Caco-2 (cell line): ENCODE measurements at places on chromosomes 2 and 18.

DNA sequence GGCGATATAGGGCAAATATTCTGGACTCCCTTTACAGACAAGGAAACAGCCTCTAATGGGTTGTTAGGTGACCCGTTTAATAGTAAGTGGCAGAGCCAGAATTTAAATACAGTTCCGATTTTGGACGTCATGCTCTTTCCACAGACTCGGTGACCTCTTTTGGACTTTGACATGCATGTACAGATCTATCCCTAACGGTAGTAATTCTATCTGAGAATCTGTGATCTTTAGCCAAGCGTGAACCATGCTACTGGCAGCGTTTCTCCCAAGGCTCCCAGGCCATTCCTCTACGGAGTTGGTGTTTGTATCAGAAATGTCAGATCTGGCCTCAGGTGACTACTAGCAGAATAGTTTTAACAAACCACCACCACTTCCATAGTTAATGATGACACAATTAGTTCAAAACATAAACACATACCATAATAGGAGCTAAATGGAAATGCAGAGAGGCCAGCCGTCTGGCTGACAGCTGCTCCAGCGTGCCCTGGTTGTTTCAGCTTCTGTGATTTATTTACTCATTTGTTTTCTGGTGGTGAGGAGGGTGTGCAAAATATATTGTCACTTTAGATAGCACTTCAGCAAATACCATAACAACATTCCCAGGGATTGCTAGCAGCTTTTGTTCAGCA lies 304.6 kb upstream of the LYPD1 start:
- no peaks in the 10 kb centered on the region for H3K4me1 ChIP-seq
- H3K27me3 ChIP-seq: no peaks in the 10 kb centered on the region
- DNase-seq: no peak
- H3K36me3 ChIP-seq: no peaks in the 10 kb centered on the region
- no peak overlapping the region for H3K27ac ChIP-seq

- H3K4me1 ChIP-seq: no peaks in the 10 kb centered on the region
- no peak overlapping the region for H3K27ac ChIP-seq
- no peaks in the 10 kb centered on the region for H3K27me3 ChIP-seq
- no peaks in the 10 kb centered on the region for H3K36me3 ChIP-seq
- no peak overlapping the region for H3K4me3 ChIP-seq
Measured at GRCh38 chr2:44686561-44686960, 254.9 kb upstream of the SIX3 start.

DNA sequence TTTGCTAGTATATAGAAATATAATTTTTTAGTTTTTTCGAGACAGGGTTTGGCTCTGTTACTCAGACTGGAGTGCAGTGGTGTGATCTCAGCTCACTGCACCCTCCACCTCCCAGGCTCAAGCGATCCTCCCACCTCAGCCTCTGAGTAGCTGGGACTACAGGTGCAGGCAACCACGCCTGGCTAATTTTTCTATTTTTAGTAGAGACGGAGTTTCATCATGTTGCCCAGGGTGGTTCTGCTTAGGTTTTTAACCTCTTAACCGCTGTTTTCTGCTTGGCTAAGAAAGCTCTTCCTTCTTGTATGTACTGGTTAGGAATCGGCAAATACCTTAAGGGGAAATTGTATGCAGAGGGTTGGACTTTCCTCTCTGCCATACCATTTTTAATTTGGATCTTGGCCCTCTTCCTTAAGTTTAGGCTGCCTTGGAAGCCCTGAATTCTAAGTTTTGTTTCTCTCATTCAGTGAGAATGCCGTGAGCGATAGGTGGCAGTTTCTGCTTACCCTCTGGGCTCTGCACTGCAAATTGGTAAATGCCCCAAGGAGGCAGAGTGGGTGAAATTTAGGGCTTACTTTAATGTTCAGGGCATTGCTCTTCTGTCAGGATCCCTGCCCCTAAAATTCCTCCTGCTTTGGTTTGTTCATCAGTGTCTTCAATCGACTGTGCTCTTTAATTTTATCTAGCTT lies 32.3 kb downstream of the EML6 start:
- H3K36me3 ChIP-seq: no peaks in the 10 kb centered on the region; the same call in 1 of the 2 replicates
- no peaks in the 10 kb centered on the region for H3K27me3 ChIP-seq

DNA sequence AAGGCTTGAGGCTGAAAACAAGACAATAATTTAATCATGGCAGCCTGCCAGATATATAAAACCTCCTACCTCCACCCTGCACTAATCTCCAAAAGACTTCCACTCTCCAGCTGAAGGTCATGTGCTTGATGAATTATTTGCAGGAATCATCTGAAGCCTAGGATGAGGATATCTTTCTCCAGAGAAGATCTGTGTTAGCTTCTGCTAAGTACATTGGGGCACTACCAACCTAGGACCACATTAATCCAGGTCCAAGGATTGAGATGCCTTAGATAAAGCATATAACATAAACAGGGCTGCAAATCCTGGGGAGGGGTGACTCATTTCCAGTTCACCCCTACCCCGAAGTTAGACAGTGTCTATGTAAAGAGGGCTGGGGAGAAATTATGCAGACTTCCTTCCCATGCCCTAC lies 80.5 kb upstream of the FRZB start:
- H3K4me1 ChIP-seq: no peaks in the 10 kb centered on the region
- no peak for DNase-seq
- no peaks in the 10 kb centered on the region for H3K27me3 ChIP-seq
- H3K36me3 ChIP-seq: no peaks in the 10 kb centered on the region; the same call in 1 of the 2 replicates
- no peak overlapping the region for H3K27ac ChIP-seq

- H3K27ac ChIP-seq: no peak overlapping the region
- H3K4me1 ChIP-seq: no peaks in the 10 kb centered on the region
- no peaks in the 10 kb centered on the region for H3K27me3 ChIP-seq
- no peak for DNase-seq
- H3K36me3 ChIP-seq: no peaks in the 10 kb centered on the region
- no peak overlapping the region for H3K4me3 ChIP-seq
Measured at GRCh38 chr2:152446213-152446612, 111.2 kb downstream of the FMNL2 start.

- H3K4me3 ChIP-seq: no peak overlapping the region
- H3K27me3 ChIP-seq: no peaks in the 10 kb centered on the region
- no peak overlapping the region for H3K27ac ChIP-seq
- H3K36me3 ChIP-seq: no peaks in the 10 kb centered on the region
- DNase-seq: no peak
Measured at GRCh38 chr2:221096706-221097567, 475.2 kb downstream of the EPHA4 start.

GRCh38 chr2:72579591-72580180 lies 246.1 kb downstream of the EXOC6B start:
- no peaks in the 10 kb centered on the region for H3K27me3 ChIP-seq
- peaks cover 15% of the 10 kb centered on the region for H3K4me1 ChIP-seq
- no peaks in the 10 kb centered on the region for H3K36me3 ChIP-seq
- DNase-seq: peak; percentile 22
- no peak overlapping the region for H3K27ac ChIP-seq
- H3K4me3 ChIP-seq: no peak overlapping the region

GRCh38 chr2:96867756-96868554 lies 1.9 kb downstream of the SEMA4C start:
- peak overlapping the region; percentile 75 for H3K27ac ChIP-seq
- DNase-seq: no peak
- H3K4me3 ChIP-seq: peak overlapping the region; percentile 95
- H3K27me3 ChIP-seq: no peaks in the 10 kb centered on the region
- H3K4me1 ChIP-seq: peaks cover 11% of the 10 kb centered on the region
- peaks cover 7% of the 10 kb centered on the region for H3K36me3 ChIP-seq

- H3K4me1 ChIP-seq: no peaks in the 10 kb centered on the region
- H3K4me3 ChIP-seq: no peak overlapping the region
- no peaks in the 10 kb centered on the region for H3K36me3 ChIP-seq
- H3K27me3 ChIP-seq: no peaks in the 10 kb centered on the region
- H3K27ac ChIP-seq: no peak overlapping the region
Measured at GRCh38 chr2:46818141-46818621, 97.4 kb downstream of the MCFD2 start.

- no peaks in the 10 kb centered on the region for H3K4me1 ChIP-seq
- no peak overlapping the region for H3K27ac ChIP-seq
- no peaks in the 10 kb centered on the region for H3K36me3 ChIP-seq
- H3K27me3 ChIP-seq: no peaks in the 10 kb centered on the region
- H3K4me3 ChIP-seq: no peak overlapping the region
Measured at GRCh38 chr2:202066875-202067274, 6.2 kb upstream of the KIAA2012 start.

DNA sequence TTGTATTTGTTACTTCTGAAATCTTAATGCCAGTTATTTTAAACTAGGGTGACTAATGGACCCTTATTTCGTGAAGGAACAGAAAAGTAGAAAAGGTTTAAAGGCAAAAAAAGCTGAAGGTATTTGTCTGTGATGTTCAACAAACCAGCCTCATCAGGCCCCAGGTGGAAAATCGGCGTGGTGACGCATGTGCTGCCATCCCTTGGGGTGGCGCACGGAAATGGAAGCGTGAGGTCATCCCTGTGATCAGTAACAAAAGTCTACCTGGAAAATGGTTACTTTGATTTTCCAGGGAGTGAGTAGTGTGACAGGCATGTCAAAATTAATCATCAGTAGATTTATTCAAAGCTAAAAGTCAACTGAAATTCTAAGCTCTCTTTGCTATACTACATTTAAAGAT lies 313.2 kb downstream of the GBX2 start:
- H3K27ac ChIP-seq: no peak overlapping the region
- H3K36me3 ChIP-seq: no peaks in the 10 kb centered on the region
- H3K27me3 ChIP-seq: no peaks in the 10 kb centered on the region
- H3K4me1 ChIP-seq: no peaks in the 10 kb centered on the region

DNA sequence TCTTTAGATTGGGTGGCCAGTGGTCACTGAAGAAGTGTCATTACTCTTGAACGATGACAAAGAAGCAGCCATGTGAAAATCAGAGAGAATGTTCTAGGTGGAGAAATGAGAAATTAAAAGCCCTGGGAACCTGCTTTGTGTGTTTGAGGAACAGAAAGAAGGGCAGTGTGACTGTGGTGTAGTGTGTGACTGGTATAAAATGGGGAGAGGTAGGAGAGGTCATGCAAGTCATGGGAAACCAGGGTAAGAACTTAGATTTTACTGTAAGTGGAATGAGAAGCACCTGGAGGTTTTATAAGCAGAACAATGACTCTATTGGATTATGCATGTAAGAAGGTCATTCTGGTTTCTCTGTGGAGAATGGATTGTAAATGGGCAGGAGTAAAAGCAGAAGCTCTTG lies 12.2 kb downstream of the ICOS start:
- no peaks in the 10 kb centered on the region for H3K27me3 ChIP-seq
- no peak overlapping the region for H3K4me3 ChIP-seq
- no peaks in the 10 kb centered on the region for H3K4me1 ChIP-seq
- no peaks in the 10 kb centered on the region for H3K36me3 ChIP-seq

DNA sequence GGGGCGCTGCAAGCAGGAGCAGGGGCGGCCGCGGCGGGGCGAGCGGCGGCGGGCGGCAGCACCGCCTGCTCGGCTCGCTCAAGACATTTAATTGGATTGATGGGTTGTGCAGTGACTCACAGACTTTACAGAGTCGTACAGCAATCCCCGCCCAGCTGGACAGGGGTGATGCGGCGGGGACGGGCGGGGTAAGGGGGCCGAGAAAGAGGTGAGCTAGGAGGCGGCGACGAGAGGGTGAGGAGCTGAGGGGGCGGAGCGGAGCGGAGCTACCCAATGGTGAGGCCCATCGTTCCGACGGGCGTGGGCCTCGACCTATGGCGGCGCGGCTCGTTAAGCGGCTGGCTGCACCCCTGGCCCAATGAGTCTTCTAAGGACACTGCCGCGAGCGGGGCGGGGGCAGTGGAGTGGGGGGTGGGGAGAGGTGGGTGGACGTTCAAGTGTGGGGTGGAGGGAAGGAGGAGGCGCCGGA lies 97.1 kb upstream of the SERTAD2 start:
- H3K4me1 ChIP-seq: peaks cover 18% of the 10 kb centered on the region; the same call in 1 of the 2 replicates
- peak; percentile 99 for DNase-seq
- no peaks in the 10 kb centered on the region for H3K36me3 ChIP-seq

DNA sequence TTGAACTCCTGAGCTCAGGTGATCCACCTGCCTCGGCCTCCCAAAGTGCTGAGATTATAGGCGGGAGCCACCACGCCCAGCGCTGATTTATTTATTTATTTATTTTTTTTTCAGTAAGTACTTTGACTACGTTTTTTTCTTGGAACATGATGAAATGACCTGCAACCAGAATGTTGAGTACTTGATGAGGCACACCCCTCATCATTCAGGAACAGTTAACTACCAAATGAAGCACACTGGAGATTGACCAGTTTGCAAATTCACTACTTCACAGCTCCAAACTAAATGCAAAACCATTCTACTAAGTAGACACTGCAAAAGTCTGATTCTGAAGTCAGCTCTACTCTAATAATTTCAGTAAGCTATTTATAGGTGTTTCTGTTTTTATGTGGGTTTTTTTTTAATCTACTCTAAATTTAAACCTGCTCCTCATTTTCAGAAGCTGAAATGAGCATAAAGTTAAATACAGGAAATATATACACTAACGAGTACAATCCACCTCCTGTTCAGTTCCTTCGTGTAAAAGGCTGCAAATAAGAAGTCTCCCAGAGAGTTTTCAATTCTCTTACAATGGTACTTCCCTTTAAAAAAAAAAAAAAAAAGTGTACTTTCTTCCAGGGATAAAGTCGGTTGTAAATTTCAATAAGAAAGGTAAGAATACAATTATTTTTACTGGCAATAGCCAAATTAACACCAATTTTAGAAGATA lies 1.4 kb downstream of the GFPT1 start:
- H3K36me3 ChIP-seq: no peaks in the 10 kb centered on the region
- DNase-seq: no peak
- peaks cover 25% of the 10 kb centered on the region for H3K4me1 ChIP-seq
- no peaks in the 10 kb centered on the region for H3K27me3 ChIP-seq

- H3K4me1 ChIP-seq: 0 out of 2 replicates have a peak, but pooled peaks cover 1% of the 10 kb centered on the region
- no peaks in the 10 kb centered on the region; the same call in none of the 2 replicates for H3K36me3 ChIP-seq
- H3K27me3 ChIP-seq: no peaks in the 10 kb centered on the region
Measured at GRCh38 chr2:179233083-179233490, 31.5 kb downstream of the SESTD1 start.

GRCh38 chr2:113156278-113157117 lies 17.3 kb upstream of the PSD4 start:
- H3K4me3 ChIP-seq: peak overlapping the region; percentile 43
- H3K27ac ChIP-seq: no peak overlapping the region
- no peaks in the 10 kb centered on the region for H3K27me3 ChIP-seq
- no peaks in the 10 kb centered on the region for H3K36me3 ChIP-seq
- peak; percentile 62 for DNase-seq

GRCh38 chr2:70070542-70071268 lies 16.6 kb upstream of the PCBP1 start:
- peaks cover 1% of the 10 kb centered on the region; the same call in 1 of the 2 replicates for H3K36me3 ChIP-seq
- no peaks in the 10 kb centered on the region for H3K27me3 ChIP-seq
- H3K4me1 ChIP-seq: peaks cover 14% of the 10 kb centered on the region
- no peak overlapping the region for H3K4me3 ChIP-seq

DNA sequence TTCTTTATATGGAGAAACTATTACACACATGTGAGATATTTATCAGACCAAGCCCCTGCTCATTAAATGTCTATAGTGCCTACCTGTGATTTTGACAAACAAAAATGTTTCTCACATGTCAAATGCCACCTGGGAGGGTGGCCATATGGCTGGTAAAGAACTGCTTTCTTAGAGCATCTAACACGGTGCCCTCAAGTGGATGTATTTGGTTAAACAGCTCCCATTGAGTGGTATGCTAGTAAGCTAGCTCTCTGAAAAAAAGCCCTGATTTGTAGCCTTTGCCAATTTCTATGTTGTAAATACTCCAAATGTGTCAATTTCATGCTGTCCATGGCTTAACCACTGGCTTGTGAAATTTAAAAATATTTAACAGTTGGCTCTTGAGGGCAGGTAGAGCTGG lies 94.6 kb downstream of the PMAIP1 start:
- no peak overlapping the region for H3K27ac ChIP-seq
- no peaks in the 10 kb centered on the region for H3K27me3 ChIP-seq
- H3K4me1 ChIP-seq: no peaks in the 10 kb centered on the region
- H3K4me3 ChIP-seq: no peak overlapping the region
- H3K36me3 ChIP-seq: no peaks in the 10 kb centered on the region
